Activated T-helper 1 cell treated with anti-CD3 and anti-CD28 coated beads, Interleukin-12 subunit alpha, Interleukin-12 subunit beta, Interleukin-2, Interleukin-4 antibody, amounts not matched to agents 30 ng/mL and 10 ng/mL and 1 ng/mL, durations not matched to agents 14 hours and 24 hours and 36 hours (primary cell): ENCODE measurements at places on chromosomes 7 and 10.

- H3K27me3 ChIP-seq = peaks cover 2% of the 10 kb centered on the region
- no peak for DNase-seq
- H3K4me1 ChIP-seq = no peaks in the 10 kb centered on the region
- no peaks in the 10 kb centered on the region for H3K36me3 ChIP-seq
- H3K4me3 ChIP-seq = no peak overlapping the region
Measured at GRCh38 chr7:157990226-157990880, 597.3 kb downstream of the PTPRN2 start.

GRCh38 chr10:112752288-112752687 lies 197.8 kb upstream of the TCF7L2 start:
- H3K4me3 ChIP-seq = no peak overlapping the region
- DNase-seq = no peak
- no peaks in the 10 kb centered on the region for H3K36me3 ChIP-seq
- peaks cover 2% of the 10 kb centered on the region for H3K27me3 ChIP-seq

DNA sequence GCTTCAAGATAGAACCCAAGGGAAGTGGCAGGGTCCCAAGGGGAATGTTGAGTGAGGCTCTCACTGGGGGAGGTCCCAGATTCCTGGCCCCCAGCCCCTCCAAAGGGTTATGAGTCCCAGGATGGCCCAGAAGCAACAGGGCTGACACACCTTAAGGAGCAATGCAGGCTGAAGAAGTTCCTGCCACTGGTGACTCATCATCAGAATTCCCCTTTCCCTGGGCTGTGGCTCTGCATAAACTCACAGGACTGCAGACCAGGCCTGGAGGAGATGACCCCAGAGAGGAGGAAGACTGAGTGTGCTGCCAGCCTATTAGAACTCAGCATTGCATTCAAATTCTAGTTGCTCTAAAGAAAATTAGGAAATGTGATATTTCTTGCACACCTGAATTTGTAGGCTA lies 126.7 kb downstream of the DPP6 start:
- no peak for DNase-seq
- H3K4me3 ChIP-seq = no peak overlapping the region
- H3K27me3 ChIP-seq = peaks cover 3% of the 10 kb centered on the region
- no peaks in the 10 kb centered on the region for H3K36me3 ChIP-seq

GRCh38 chr7:94511718-94512117 lies 2.1 kb downstream of the CASD1 start:
- DNase-seq = no peak
- peaks cover 14% of the 10 kb centered on the region for H3K36me3 ChIP-seq
- H3K27me3 ChIP-seq = no peaks in the 10 kb centered on the region
- H3K4me3 ChIP-seq = peak overlapping the region; percentile 57
- H3K4me1 ChIP-seq = peaks cover 35% of the 10 kb centered on the region

GRCh38 chr7:107622429-107622828 lies 38.2 kb upstream of the SLC26A4 start:
- peaks cover 7% of the 10 kb centered on the region for H3K36me3 ChIP-seq
- H3K27ac ChIP-seq = no peak overlapping the region
- H3K4me1 ChIP-seq = no peaks in the 10 kb centered on the region
- no peak for DNase-seq

DNA sequence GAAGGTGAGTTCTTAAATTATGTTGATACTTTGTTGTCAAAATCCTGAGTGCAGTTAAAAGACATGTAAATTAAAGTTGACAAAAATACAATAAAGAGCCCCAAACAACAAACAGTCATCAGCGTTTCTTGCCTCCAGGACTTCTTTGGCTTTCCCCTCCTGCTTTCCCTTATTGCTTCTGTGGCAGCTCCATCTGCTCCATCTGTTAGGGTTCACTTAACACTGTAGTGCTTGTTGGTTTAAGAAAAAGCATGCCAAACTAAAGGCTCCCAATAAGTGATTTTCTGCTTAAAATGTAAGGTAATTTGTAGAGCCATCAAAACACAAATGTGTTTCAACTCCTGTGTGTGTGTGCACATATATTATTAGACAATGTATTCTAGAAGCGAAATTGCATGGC lies 254.3 kb upstream of the GNAI1 start:
- H3K27me3 ChIP-seq = no peaks in the 10 kb centered on the region
- H3K4me3 ChIP-seq = no peak overlapping the region
- no peak overlapping the region for H3K27ac ChIP-seq
- H3K36me3 ChIP-seq = no peaks in the 10 kb centered on the region
- no peak for DNase-seq
- H3K4me1 ChIP-seq = no peaks in the 10 kb centered on the region

DNA sequence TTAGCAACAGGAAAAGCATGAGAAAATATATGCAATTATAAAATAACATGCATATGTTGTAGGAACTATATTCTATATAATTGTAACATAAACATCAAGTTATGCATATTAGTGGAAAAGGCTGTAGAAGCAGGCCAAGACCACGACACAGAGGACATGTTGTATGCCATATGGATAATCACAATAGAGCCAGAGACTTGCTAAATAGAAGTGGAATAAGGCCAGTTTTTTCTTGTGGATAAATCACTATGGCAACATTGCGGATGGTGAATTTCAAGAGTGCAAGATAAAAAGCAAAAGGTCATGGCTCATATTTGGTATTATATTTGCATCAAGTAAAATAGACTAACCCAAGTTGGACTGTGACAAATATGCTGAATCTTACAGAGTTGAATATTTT lies 93.0 kb downstream of the PCDH15 start:
- no peak overlapping the region for H3K27ac ChIP-seq
- DNase-seq = no peak
- H3K36me3 ChIP-seq = no peaks in the 10 kb centered on the region
- no peak overlapping the region for H3K4me3 ChIP-seq

DNA sequence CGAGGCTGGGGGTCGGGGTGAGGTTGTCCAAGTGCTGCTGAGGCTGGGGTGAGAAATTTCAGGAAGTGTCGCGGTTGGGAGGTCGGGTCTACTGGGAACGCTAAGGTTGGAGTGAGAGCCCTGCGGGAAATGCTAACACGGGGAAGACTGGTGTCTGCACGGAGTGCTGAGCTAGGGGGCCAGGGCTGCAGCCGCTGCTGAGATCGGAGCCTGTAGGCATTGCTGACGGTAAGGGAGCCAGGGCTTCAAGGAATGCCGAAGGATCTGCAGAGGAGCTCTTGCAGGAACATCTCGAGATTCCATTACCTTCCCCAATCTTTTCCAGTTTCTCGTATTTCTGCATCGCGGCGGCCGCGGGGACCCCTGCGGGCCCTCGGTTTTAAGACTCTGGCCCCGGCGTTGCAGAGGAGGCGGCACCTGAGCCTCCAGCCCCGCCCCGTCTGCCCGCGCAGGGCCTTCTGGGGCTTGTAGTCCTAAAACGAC lies at the start of gene CDK5:
Gene CDK5, minus strand, starts transcription at position 392 of the 483 bp plus-strand sequence. Its CDS starts 49 bp downstream, at position 343.
- DNase-seq = no peak
- H3K27me3 ChIP-seq = no peaks in the 10 kb centered on the region
- peak within 1 kb of the TSS; percentile 92 for H3K27ac ChIP-seq
- peak within 1 kb of the TSS; percentile 93 for H3K4me3 ChIP-seq

DNA sequence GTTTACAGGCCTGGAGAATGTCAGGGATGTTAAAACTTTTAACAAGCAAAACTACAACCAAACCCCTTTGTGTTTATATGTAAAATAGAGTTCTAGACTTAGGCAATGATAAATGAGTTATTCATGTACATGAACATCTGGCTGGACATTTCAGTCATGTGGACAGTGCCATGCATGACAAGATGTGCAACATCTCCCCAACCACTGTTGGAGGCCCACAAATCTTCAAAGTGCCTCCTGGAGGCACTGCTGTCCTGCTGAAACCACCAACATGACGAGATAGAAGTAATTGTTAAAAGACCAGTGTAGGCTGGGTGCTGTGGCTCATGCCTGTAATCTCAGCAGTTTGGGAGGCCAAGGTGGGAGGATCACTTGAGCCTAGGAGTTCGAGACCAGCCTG lies 18.4 kb downstream of the PPIA start:
- H3K4me3 ChIP-seq = no peak overlapping the region
- no peak overlapping the region for H3K27ac ChIP-seq
- H3K4me1 ChIP-seq = no peaks in the 10 kb centered on the region
- no peaks in the 10 kb centered on the region for H3K36me3 ChIP-seq
- H3K27me3 ChIP-seq = no peaks in the 10 kb centered on the region

GRCh38 chr10:75295868-75296441 lies 60.2 kb upstream of the COMTD1 start:
- no peaks in the 10 kb centered on the region for H3K4me1 ChIP-seq
- H3K27ac ChIP-seq = no peak overlapping the region
- H3K4me3 ChIP-seq = no peak overlapping the region

- H3K4me1 ChIP-seq = no peaks in the 10 kb centered on the region
- H3K27me3 ChIP-seq = no peaks in the 10 kb centered on the region
Measured at GRCh38 chr7:122528879-122529481, 169.9 kb downstream of the RNF133 start.

- no peak for DNase-seq
- no peak overlapping the region for H3K27ac ChIP-seq
- H3K4me1 ChIP-seq = peaks cover 59% of the 10 kb centered on the region
Measured at GRCh38 chr7:131365838-131366237, 38.2 kb downstream of the MKLN1 start.

GRCh38 chr7:22990588-22990949 lies 23.4 kb downstream of the HYCC1 start:
- no peak overlapping the region for H3K27ac ChIP-seq
- peaks cover 38% of the 10 kb centered on the region for H3K36me3 ChIP-seq
- peaks cover 43% of the 10 kb centered on the region for H3K4me1 ChIP-seq
- no peak for DNase-seq
- no peaks in the 10 kb centered on the region for H3K27me3 ChIP-seq

- DNase-seq = no peak
- peaks cover 8% of the 10 kb centered on the region for H3K27me3 ChIP-seq
- peaks cover 3% of the 10 kb centered on the region for H3K36me3 ChIP-seq
- H3K27ac ChIP-seq = no peak overlapping the region
Measured at GRCh38 chr7:150356265-150356897, 12.2 kb upstream of the REPIN1 start.

DNA sequence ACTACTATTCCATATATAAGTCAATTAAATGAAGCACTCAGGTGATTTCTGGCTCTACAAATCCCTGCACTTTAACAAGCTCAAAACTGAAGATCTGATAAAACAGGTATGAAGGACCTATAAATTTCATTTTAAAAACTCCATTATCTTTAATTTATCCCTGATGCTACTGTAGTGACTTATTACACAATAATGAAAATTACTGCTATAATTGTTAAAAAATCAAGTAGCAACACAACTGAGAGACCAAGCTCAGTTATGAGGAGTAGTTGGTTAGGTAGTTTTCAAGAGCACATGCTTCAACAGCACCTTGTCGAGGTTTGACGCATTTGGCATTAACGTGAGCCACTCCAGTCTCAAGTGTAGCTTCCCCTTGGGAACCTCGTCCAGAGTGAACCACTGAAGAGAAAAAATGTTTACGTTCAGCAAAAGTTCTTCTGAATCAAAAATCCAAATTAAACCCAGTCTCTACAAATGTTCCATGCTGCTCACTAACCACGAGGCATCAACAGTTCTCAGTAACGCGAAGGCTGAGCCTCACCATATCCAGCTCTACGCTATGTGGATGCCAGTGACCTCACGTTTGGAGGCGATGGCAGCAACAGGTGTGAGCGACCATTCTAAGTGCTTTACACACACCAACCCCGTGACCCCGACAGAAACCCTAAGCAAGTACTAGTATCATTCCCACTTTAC lies 55.3 kb upstream of the NCAPG2 start:
- H3K27me3 ChIP-seq = no peaks in the 10 kb centered on the region
- no peak overlapping the region for H3K4me3 ChIP-seq
- peaks cover 10% of the 10 kb centered on the region for H3K4me1 ChIP-seq
- peaks cover 67% of the 10 kb centered on the region for H3K36me3 ChIP-seq
- H3K27ac ChIP-seq = no peak overlapping the region
- no peak for DNase-seq

DNA sequence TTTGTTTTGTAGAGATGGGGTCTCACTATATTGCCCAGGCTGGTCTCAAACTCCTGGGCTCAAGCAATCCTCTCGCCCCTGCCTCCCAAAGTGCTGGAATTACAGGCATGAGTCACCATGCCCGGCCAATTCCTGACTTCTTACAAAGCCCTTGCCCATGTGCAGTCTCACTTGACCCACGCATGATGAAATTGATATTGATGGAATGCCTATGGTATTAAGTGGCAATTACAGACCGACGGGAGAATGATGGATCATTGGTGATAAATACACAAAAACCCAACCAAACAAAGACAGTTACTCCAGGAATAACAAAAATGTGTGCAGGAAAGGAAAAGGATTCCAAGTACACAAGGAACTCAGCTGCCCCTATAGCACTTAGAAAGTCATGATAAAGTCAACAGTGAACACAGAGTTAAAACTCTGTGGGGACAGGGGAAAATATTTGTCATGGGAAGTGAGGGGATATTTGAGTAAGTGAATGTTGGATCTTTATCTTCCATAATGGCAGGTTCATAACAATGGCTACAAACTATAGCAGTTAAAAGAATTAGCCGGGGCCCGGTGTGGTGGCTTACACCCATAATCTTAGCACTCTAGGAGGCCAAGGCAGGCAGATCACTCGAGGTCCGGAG lies 21.6 kb downstream of the HIP1 start:
- H3K27me3 ChIP-seq = peaks cover 2% of the 10 kb centered on the region
- no peaks in the 10 kb centered on the region for H3K4me1 ChIP-seq
- H3K27ac ChIP-seq = no peak overlapping the region
- no peak for DNase-seq
- no peaks in the 10 kb centered on the region for H3K36me3 ChIP-seq

- H3K27me3 ChIP-seq = no peaks in the 10 kb centered on the region
- no peaks in the 10 kb centered on the region for H3K4me1 ChIP-seq
- no peak for DNase-seq
- no peaks in the 10 kb centered on the region for H3K36me3 ChIP-seq
- no peak overlapping the region for H3K4me3 ChIP-seq
Measured at GRCh38 chr7:88089561-88089960, 130.3 kb downstream of the SRI start.

DNA sequence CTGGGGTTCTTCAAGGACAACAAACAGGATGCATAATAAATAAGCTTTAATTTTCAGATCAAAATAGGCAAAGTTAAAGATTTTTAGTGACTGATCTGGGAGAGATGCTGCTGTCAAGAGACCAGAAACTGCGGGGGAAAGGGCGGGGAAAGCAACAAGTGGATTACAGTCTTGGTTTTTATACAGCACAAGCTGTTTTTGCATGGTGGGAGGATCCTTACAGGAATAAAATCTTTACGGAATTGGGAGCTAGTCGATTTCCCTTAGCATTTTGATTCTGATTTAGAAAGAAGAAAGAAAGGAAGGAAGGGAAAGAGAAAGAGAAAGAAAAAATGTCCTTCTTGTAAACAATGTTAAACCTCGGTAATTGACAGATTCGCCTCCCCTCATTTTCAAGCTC lies 242.3 kb upstream of the SP8 start:
- H3K36me3 ChIP-seq = no peaks in the 10 kb centered on the region
- H3K4me1 ChIP-seq = no peaks in the 10 kb centered on the region
- no peaks in the 10 kb centered on the region for H3K27me3 ChIP-seq
- no peak overlapping the region for H3K4me3 ChIP-seq
- no peak overlapping the region for H3K27ac ChIP-seq

DNA sequence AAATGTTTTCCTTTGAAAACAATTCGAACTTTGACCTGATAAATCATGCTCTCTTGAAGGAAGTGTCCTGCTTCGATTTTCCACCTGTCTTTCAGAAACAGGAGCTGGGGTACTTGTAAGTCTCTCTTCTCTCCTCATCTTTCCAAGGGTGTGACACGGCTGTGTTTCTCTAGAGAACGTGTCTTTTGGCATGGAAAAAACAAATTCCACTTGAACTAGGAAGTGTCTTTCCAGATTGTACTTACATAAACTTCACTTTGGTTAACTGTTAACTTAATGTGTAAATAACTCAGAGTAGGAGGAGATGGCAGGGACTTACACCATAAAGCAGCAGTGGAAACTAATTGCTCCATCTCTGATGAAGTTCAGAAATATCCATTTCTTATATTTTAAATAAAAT lies 4.2 kb upstream of the CALCR start:
- H3K27me3 ChIP-seq = peaks cover 22% of the 10 kb centered on the region
- DNase-seq = no peak
- H3K4me1 ChIP-seq = no peaks in the 10 kb centered on the region
- no peaks in the 10 kb centered on the region for H3K36me3 ChIP-seq
- H3K27ac ChIP-seq = no peak overlapping the region
